ENCODE measurements at places on chromosomes 11 and 22.

DNA sequence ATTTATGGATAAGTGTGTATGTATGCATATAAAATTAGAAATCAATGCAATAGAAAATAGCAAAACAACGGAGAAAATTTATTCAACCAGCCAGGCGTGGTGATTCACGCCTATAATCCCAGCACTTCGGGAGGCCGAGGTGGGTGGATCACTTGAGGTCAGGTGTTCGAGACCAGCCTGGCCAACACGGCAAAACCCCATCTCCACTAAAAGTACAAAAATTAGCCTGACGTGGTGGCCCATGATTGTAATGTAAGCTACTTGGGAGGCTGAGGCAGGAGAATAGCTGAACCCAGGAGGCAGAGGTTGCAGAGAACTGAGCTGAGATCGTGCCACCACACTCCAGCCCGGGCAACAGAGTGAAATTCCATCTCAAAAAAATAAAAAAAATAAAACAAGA is 5.5 kb downstream of the KRTAP5-6 start:
- DNase-seq: no peak

DNA sequence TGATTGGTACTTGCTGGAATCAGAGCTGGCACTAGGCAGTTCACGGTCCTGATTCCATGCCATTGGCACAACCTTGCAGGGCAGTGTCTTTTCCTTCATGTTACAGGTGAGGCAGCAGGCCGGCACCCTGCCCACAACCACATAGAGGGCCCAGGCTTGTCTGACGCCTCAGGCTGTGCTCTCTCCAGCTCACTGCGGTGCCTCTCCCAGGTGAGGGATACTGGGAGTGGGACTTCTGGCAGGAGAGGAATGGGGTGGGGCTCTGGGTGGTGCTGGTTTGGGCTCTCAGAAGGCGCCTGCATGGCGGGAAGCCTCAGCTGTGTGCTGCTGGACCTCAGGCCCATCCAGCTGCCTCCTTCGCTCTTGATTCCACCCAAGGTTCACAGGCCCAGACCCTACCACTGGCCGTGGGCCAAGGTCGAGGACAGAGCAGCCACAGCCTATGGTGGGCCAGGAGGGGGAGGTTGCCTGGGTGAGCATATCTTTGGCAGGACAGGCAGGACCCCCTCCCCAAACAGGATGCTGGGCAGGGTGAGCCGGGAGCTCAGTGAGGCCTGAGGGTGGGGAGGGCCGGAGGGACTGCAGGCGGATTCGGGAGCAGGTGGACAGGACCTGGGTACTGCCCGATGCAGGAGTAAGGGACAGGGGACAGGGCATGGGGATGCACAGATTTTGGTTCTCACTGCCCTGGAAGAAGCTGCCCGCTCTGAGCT is 7.0 kb upstream of the MPPED1 start:
- peak; percentile 15 for DNase-seq

GRCh38 chr11:134838708-134839107 is 426.7 kb upstream of the B3GAT1 start:
- no peak for DNase-seq

DNA sequence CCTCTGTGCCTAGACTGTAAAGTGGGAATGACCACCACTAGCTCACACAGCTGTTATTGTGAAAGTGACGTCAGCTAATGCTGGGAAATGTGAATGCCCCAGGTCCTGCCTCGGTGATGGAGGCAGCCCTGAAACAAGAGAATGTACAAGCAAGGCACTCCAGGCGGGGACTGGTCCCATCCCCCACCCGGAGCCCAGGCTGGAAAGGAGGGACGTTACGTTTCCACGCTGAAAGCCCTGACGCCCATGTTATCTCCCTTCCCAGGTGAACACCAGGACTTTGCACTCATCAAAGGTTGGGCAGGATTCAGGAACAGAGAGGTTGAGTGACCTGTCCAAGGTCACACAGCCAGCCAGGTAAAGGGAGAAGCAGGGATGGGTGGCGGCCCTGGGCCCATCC is 784 bp downstream of the SULT4A1 start:
- no peak for DNase-seq

DNA sequence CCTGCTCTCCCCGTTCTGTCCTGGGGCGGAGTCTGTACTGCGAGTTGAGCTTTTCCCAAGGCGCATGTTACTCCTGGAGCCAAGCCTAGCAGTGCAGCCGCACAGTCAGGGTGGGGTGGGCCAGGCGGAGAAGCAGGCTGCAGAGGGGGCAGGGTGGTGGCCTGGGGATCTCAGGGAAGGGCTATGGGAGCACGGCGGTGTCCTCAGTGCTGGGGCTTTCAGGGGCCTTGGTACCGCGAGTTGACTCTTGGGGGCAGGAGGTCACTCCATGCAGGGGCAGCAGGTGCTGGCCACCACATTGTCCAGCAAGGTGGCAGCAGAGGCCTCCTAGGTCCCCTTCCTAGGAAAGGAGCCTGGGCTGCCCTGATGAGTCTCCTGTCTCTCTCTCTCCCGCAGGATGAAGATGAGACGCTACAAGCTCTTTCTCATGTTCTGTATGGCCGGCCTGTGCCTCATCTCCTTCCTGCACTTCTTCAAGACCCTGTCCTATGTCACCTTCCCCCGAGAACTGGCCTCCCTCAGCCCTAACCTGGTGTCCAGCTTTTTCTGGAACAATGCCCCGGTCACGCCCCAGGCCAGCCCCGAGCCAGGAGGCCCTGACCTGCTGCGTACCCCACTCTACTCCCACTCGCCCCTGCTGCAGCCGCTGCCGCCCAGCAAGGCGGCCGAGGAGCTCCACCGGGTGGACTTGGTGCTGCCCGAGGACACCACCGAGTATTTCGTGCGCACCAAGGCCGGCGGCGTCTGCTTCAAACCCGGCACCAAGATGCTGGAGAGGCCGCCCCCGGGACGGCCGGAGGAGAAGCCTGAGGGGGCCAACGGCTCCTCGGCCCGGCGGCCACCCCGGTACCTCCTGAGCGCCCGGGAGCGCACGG is 14.9 kb upstream of the MIEF1 start:
- DNase-seq: no peak

All from NCI-H2107 (cell line).